IPS DF 19.7 (cell line): ENCODE measurements at places on chromosomes 1 and 21.

DNA sequence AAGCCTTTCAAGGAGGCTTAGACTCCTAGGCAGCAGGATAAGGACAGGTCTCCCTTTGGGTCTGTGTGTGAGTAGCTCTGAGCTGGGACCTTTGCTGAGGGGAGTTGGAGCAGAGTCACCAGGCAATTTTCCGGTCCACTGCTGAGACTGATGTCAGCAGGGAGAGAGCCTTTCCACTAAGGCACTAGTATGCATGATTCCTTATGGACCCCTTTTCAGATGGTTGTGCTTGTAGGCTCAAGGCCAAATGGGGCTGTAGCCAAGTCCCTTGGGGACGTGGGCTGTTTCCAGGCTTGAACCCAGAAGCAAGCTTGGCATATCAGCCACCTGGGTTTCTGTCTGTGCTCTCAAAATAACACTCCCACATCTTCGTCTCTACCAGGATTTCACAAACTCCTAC is 73.0 kb downstream of the CCDC18 start:
- no peak for DNase-seq

- DNase-seq = no peak
These were observed 884 bp upstream of the LRRC8C start for GRCh38 chr1:89631816-89632656.

DNA sequence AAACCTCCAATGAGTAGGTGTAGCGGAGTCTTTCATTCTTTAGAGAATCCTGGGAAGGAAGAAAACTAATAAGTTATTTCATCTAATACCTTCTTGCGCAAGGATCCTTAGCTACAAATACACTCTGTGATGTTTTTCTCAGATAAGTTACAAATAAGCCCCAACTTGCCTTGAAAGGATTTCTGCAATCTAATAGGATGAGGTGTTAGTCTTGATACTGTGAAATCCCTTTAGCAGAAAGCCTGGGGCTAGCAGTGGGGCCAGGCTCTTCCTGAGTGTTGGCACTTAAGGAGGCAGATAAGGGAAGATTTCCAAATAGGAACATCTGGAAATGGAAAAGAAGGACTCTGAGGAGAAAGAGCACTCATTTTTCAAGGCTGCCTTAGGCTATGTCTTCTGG is 168.0 kb upstream of the DAB1 start:
- no peak for DNase-seq

DNA sequence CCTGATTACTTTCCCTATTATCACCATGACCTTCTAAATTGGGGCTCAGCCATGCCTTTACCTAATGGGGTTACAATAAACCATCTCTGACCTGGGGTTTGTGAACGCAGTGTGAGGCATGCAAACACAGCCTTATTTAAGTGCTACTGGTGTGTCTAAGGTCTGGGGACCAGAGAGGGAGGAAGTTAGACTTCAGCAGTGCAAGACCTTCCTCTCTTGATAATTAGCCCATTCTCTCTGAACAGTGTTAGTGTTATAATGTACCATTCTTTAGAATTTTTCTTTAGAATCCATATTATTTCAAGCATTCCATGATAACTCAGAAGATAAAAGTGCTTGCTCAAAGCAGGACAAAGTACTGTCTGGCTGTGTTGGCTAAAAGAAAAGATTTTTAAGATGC is 10.5 kb upstream of the LRRC8D start:
- DNase-seq = no peak

- DNase-seq = no peak
These were observed 22.0 kb upstream of the CAMK1G start for GRCh38 chr1:209561532-209561931.

DNA sequence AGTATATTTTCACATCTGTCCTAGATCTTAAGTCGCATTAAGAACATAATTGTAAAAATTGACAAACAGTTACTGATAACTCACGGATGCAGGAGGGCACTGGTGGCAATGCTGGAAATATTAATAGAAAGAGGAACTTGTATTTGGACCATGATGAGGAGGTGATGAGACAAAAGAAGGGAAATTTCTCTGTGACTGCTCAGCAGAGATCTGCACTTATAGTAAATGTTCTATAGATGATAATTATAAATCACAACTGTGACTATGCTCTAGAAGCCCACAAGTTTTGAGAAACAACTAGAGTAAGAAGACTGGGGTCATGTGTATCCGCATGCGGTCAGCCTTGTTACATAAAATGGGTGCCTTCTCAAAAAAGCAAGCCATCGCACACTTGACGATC is 8.7 kb upstream of the DUSP12 start:
- DNase-seq = no peak

- no peak for DNase-seq
These were observed 29.8 kb upstream of the PADI2 start for GRCh38 chr1:17148950-17149608.
